Mucosa of gallbladder (tissue), 1 donor: ENCODE measurements at places on chromosomes 5 and 9.

GRCh38 chr5:150604010-150604409 is 36.5 kb upstream of the SYNPO start:
- DNase-seq: no peak

DNA sequence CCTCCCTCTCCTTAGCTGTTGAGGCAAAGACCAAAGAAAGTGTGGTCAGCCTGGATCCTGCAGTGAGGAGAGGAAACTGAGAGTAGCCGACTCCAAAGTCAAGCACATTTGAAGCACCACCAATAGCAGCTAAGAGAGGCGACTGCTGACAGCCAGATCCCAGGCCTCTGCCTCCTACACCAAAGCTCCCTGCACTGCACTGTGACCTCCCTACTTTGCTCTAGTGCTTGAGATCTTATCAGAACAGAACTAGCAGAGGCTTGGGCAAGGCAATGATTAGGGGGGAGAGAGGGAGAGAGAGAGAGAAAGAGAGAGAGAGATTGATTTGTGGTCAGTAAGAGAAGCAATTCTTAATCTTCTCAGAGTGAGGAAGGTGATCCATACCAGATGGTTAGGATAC is 216.3 kb downstream of the CDK5RAP2 start:
- DNase-seq: no peak

DNA sequence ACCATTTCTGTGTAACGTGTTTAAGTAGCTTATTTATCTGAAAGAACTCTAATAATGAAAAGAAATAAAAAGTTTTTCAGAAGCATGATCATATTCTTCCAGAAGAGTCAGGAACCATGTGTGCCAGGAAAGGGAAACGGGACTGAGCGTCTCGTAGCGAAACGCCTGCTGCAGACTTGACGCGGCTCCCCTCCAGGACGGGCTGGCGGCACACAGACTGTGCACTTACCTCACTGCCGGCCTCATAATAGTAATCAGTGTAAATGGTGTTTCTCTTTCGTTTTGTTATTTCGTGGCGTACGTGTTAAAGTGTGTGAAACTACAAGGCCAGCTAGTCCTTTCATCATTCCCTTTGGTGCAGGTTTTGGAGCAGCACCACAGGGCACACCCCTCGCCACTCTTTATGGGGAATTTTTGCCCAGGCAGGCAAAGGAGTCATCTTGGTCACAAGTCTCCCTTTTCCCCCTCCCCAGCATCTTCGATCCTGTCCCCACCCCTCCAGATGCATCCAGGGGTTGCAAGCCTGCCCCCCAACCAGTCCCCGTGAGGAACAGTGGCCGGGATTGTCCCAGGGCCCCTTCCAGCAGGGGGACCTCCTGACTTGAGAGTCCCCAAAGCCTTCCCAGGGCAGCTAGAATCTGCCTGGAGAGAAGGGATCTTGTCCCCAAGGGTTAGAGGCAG is 233.1 kb downstream of the FANCC start:
- DNase-seq: no peak

DNA sequence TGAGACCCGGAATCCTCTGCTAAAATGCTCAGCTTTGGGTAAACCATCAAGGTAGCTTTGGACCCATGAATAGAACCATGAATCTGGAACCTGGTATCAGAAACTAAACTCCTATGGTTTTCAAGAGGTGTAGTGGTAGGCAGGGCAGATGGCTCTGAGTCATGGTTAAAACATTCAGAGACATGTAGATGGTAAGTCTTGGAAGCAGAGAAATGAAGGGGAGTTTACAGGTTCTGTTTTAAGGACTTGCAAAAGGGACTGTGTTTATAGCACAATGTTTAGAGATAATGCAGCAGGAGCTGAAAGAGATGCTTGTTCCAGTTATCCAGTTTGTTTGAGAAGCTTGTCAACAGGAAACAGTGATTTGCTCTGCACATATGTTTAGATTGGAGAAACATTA is 36.0 kb upstream of the FBN2 start:
- no peak for DNase-seq

DNA sequence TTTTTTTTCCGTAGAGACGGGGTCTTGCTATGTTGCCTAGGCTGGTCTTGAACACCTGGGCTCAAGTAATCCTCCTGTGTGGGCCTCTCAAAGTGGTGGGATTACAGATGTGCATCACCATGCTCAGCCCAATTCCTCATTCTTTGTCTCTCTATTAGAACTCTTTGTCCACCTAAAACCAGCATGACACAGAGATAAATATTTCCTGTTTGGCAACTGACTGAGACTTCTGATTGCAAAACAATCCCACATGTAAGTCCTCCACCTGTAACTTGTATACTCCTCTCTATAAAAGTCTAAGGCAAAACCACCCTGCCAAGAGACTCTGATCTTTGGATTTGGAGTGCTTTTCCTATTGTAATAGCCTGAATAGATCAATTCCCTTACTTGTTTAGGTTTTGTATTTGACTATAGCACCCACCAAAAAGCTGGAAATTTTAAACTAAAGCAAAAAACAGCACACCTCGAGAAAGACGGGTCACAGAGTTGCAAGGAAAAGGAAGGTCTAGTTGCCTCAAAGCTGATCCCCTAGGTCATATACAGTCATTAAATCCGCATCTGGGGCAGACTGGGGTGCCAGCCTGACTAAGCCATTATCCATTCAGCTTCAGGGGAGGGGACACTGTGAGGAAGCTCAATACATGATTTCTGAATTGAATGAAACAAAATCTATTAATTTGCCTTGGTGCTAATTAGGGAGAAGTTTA is 13.5 kb upstream of the KIF27 start:
- no peak for DNase-seq

- DNase-seq: no peak
Measured at GRCh38 chr5:31469886-31470285, 62.0 kb downstream of the DROSHA start.
